ENCODE measurements at places on chromosomes 3 and 15.

DNA sequence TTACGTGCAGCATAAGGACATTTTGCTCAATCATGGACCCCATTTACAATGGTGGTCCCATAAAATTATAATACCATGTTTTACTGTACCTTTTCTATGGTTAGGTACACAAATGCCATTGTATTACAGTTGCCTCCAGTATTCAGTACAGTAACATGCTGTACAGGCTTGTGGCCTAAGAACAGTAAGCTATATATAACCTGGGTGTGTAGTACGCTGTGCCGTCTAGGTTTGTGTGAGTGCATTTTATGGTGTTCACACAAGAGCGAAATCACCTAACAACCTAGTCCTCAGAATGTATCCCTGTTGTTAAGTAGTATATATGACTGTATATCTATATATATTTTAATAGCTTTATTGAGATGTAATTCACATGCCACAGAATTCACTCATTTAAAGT is 12.5 kb downstream of the ASB7 start:
- DNase-seq: no peak

DNA sequence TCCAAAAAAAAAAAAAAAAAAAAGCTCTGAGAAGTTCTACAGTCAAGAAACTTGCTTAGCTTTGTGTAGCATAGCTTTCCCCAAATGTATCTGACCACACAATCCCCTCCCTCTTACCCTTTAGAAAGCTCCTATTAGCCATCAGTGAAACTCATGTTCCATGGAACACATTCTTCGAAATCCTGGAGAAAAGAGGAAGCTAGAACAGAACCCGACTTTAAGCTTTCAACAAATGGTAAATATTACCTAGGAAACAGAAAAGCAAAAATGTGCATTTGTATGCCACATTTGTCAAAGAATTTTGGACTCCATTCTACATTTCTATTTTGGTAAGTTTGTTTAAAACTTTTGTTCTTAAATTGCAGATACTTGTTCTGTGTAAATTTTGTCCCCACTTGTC is 17.4 kb upstream of the CRTC3 start:
- DNase-seq: peak; percentile 20

GRCh38 chr3:72105306-72105705 is 320.4 kb upstream of the PROK2 start:
- no peak for DNase-seq

- DNase-seq: peak; percentile 2
These were observed 64.5 kb downstream of the AQR start for GRCh38 chr15:34905047-34905446.

- DNase-seq: no peak
These were observed 25.7 kb downstream of the ATOSA start for GRCh38 chr15:52653431-52653964.

Data from hematopoietic multipotent progenitor cell treated with erythropoietin and hydrocortisone succinate and interleukin-3 and kit ligand, for 4 days (in vitro differentiated cells).